ENCODE measurements at places on chromosomes 7 and 10.

- DNase-seq: no peak
These were observed 18.4 kb upstream of the GPR146 start for GRCh38 chr7:1025743-1026581.

- DNase-seq: no peak
These were observed 613.9 kb upstream of the CELF2 start for GRCh38 chr10:10403762-10404161.

DNA sequence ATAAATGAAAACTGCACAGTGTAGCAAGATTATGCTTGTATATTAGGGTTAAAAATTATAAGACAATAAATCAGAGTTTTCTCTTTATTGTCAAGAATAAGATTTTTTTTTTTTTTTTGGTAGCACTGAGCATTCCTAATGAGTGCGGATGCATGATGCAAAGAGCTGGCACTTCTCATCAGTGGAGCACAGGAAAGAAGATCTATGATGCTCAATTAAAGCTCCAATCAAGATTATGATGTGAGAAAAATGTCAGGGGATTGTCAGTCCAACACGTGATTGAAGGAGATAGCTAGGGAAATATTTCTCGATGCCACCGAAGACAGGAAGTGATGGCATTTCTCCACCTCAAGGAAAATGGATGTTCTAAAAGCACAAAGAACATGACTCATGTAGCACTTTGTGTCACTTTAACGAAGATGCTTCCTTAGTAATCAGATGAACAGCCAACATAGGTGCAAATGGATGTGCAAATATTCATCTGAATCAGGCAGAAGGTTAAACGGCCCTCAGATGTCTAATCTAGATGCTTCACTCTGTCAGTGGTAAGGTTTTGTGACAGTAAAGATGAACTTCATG is 240.9 kb downstream of the THSD7A start:
- no peak for DNase-seq

- DNase-seq: no peak
These were observed 144.2 kb downstream of the ELFN1 start for GRCh38 chr7:1814089-1814811.

- DNase-seq: no peak
These were observed 49.9 kb downstream of the ARMC3 start for GRCh38 chr10:22977751-22978150.

Data from GF-D8 (cell line).